ENCODE measurements at places on chromosomes 1 and 21.

GRCh38 chr1:92482665-92483609 is 3.8 kb downstream of the GFI1 start:
- no peak for DNase-seq

GRCh38 chr1:13543451-13544220 is 29.8 kb upstream of the LRRC38 start:
- no peak for DNase-seq

DNA sequence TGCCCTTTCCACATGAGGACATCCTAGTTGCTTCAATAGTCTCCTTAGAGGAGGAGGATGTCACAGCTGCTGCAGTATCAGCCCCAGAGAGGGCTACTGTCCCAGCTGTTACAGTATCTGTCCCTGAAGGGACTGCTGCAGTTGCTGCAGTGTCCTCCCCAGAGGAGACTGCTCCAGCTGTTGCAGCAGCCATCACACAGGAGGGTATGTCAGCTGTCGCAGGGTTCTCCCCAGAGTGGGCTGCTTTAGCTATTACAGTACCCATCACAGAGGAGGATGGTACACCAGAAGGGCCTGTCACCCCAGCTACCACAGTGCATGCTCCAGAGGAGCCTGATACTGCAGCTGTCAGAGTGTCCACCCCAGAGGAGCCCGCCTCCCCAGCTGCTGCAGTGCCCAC is 78.5 kb upstream of the BMP8A start:
- no peak for DNase-seq

DNA sequence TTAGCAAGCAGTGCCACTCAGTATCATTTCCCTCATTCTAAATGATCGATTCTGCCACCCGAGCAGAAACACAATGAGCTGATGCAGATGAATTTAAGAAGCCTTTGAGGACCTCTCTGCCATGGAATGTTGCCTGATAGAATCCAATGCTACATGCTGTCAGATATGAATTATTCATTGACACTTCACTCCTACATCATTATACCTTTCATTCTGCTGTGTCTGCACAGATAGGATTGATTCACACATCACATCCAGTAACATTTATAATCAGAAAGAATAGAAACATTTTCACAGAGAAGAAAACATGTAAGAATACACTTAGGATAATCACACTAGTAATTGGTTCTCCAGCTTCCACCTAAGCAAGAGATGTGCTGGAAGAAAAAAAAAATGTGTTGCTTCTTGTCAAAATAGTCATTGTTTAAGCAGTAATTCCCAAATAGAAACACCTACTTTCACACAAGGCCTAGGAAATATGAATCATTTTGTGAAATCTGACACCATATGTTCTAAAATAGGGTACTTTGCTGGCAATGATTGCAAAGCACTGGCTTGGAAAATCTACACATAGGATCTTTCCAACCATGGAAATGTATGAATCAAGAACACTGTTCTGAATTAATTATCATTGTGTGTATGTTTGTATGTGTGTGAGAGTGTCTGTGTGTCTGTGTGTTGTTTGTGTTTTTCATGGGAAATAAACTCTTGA is 110.1 kb downstream of the GRIK1 start:
- no peak for DNase-seq

GRCh38 chr1:7783178-7783711 is 846 bp upstream of the PER3 start:
- no peak for DNase-seq

All from stimulated activated CD8-positive, alpha-beta memory T cell treated with anti-CD3 and anti-CD28 coated beads, Interleukin-7, amount 100 ng/mL, for 24 hours (primary cell).